ENCODE measurements at places on chromosomes 1 and 21.

GRCh38 chr1:77534456-77534855, 148.0 kb downstream of the ZZZ3 start:
- no peak for DNase-seq

GRCh38 chr21:46095083-46095719, 2.7 kb upstream of the COL6A2 start:
- DNase-seq: no peak

GRCh38 chr1:59775480-59775879, 39.3 kb upstream of the HOOK1 start:
- DNase-seq: no peak

DNA sequence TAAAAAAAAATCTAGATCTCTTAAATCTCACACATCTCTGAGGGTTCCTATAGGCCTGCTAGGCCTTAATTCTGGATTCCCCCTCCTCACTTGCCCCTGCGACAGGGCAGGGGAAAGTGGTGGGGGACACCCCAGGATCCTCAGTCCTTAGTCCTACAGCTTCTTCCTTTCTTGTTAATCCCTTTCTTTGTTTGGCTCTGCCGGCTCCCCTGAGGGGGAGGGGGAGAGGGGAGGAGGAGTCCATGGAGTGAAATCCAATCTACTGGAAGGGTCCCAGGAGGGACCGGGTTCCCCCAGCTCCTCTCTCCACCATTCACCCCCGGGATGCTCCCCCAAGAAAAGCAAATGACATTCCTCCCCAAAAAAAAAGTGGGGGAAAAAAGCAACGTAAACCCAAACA, 8.5 kb downstream of the MEX3A start:
- DNase-seq: peak; percentile 31

DNA sequence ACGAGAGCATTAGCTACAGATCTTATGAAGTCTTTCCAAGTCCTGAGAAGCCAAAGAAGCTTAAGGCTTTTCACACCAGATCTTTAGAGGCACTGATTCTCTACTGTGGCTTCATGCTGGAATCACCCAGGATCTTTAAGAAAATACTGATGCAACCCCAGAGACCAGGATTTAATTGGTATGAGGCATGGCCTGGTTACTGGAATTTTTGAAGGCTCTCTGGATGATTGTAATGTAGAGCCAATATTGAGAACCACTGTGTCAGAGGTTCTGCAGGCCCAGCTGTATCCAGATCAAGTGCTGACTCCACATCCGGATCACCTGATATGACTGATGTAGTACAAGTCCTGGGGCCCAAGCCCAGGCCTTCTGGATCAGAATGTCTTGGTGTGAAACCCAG, 105.7 kb downstream of the PLPPR5 start:
- DNase-seq: no peak

GRCh38 chr21:24205319-24205718, 1402.0 kb downstream of the MRPL39 start:
- no peak for DNase-seq

DNA sequence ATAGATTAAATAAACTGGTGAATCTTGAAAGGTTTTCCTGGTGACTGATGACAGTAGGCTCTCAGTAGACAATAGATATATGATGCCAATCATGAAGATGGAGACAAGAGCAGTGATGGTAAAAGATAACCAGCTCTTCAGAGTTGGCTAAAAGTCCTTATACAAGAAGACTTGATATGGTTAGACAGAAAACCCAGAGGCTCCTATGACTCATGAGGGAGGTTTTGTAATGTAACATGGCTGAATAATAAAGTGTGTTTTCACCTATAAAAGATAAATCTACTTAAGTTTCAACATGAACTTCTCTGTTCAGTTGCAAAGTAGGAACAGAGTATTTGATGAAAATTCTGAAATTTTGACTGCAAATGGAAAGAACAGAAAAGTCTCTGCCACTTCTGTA, 12.7 kb upstream of the CRNN start:
- DNase-seq: no peak

- no peak for DNase-seq
Observed at GRCh38 chr1:107171333-107171732, 30.5 kb downstream of the NTNG1 start.

DNA sequence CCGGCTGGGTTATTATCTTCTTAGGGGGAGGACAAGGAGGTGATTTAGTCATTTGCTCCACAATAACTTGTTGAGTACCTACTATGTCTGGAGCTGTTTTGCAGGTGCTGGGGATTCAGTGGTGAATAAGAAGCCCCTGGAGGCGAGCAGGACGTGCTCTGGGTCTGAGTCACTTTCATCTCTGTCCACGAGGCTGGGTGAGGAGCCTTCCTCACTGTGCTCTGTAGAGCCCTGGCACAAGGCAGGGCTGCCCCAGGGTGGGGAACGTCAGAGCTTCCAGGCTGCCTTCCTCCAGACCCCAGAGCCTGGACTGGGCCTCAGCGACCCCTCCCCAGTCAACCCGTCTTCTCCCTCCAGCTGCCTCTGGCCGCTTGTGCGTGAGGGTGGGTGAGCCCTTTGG, 2.5 kb upstream of the PADI6 start:
- DNase-seq: no peak

GRCh38 chr1:28309702-28310101, 19.1 kb upstream of the MED18 start:
- DNase-seq: peak; percentile 46

GRCh38 chr1:115922801-115923200, 53.5 kb upstream of the SLC22A15 start:
- DNase-seq: peak; percentile 54

GRCh38 chr1:2258996-2259395, 30.9 kb downstream of the SKI start:
- DNase-seq: no peak

GRCh38 chr1:74679811-74680210, 6.2 kb upstream of the ERICH3 start:
- DNase-seq: no peak

DNA sequence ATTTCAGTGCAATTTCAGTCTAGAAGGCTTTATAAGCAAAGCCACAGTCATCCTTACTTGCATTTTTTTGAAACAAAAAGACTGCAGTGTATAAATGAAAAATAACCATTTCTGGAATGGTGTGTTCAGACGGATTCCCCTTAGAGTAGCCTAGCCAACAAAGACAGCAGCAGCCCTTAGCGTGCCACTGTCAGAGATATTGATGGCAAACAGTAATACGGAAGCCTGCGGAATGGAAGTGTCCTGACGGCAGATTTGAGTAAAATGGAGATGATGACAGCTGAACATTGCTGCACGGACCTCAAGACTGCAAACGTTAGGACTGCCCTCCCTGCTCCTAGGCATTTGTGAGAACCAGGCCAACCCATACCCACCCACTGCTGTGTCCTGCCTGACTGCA, 54.7 kb downstream of the PDE9A start:
- no peak for DNase-seq

DNA sequence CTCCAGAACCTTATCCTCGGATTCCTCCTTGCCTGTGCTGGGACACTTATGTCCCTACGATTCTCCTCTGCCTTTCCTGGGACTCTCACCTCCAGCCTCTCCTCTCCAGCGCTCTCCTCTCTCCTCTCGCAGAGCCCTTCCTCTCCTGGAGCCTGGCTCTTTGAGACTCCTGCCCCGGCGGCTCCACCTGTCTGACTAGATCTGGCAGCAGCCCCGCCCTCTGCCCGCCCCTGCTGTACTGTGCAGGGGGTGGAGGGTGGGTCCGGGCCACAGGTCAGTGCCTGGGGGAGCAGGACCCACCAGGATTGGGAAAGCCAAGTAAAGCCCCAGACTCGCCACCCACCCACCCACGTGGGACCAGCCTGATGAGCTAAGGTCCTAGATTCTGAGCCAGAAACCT, 1.6 kb downstream of the ELOVL1 start:
- DNase-seq: no peak

DNA sequence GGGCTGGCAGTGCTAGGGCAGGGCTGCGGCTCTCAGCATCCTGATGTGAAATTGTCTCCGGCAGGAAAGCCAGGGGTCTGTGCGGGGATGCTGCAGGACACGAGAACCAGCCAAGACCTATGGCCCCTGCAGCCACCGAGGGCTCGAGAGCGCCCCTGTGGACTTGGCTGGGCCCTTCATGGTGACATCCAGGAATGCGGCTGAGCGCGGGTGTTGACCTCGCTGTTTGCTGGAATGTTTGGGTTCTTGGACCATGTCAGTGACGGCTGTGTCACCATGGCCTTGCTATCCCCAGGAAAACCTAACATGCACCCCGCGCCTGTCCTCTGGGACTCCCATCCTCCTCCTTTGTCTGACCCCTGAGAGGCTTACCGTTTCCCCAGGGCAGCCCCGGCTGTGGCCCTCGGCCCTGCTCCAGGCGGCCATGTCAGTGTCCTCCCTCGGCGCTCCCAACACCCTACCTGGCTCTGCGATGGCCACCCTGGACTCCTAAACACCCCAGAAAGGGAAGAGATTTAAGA, 14.3 kb upstream of the C1orf174 start:
- no peak for DNase-seq

GRCh38 chr1:67759692-67760029, 73.6 kb downstream of the GNG12 start:
- DNase-seq: no peak

DNA sequence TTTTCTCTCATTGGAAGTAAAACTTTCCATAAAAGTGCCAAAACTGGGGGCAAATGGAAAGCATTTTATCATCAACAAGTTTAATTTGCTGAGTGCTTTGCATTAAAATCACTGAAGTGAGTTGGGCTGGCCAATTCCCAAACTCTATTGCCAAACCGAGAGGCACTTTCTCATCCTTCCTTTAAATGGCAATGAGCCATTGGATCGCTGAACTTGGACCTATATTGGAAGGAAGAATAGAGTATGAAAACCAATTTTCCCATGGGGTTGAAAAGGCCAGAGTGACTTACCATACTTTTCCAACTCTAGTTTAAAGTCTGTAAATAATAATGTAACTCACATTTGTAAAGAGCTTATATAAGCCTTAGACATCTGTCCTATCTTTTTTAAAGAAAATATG, 189.1 kb upstream of the C1orf87 start:
- DNase-seq: no peak

DNA sequence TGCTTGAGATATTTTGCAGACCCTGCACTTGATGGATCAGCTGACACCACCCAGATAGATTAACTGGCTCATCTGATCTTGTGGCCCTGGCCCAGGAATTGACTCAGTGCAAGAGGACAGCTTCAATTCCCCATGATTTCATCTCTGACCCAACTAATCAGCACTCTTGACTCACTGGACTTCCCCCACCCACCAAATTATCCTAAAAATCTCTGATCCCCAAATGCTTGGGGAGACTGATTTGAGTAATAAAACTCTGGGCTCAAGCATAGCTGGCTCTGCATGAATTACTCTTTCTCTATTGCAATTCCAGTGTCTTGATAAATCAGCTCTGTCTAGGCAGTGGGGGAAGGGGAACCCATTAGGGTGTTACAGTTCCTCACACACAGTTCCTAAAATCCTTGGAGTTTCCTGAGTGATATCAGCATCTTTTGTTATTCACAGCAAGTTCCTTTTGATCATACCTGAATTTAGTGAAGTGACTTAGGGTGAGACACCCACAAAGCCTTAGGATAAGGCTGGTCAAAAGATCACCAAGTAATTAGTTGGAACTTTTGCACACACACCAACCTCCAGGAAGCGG, 104.2 kb downstream of the COP1 start:
- no peak for DNase-seq

- DNase-seq: no peak
Observed at GRCh38 chr1:89616844-89617627, 15.9 kb upstream of the LRRC8C start.

DNA sequence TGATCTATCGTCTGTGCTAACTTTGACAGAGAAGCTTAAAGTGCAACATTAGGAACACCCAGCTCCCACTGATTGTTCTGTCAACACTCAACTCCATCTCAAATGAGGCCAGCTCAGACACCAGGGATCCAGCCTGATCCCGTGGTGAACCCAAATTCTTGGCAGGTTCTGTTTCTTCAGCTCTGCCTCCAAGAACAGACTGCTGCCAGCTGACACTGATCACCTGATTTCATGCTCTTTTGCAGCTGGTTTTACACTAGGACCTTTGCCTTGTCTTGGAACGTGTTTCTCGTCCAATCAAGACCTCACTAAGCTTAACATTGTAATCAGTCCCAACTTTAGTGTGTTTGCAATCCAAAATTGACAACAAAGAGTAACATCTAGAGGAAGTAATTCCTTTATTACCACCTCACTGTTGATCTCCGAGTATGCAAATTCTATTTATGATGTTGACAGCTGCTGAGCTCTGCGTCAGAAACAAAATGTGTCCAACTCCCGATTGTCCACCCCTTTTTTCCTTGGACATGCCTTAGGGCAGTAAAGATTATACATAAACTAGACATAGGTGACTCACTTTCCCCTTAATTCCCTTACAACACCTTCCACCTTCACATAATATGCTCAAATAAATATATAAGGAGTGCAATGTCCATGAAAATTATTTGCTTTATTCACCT, 1.6 kb upstream of the HYI start:
- DNase-seq: no peak

- no peak for DNase-seq
Observed at GRCh38 chr1:208476846-208477170, 232.6 kb upstream of the PLXNA2 start.

DNA sequence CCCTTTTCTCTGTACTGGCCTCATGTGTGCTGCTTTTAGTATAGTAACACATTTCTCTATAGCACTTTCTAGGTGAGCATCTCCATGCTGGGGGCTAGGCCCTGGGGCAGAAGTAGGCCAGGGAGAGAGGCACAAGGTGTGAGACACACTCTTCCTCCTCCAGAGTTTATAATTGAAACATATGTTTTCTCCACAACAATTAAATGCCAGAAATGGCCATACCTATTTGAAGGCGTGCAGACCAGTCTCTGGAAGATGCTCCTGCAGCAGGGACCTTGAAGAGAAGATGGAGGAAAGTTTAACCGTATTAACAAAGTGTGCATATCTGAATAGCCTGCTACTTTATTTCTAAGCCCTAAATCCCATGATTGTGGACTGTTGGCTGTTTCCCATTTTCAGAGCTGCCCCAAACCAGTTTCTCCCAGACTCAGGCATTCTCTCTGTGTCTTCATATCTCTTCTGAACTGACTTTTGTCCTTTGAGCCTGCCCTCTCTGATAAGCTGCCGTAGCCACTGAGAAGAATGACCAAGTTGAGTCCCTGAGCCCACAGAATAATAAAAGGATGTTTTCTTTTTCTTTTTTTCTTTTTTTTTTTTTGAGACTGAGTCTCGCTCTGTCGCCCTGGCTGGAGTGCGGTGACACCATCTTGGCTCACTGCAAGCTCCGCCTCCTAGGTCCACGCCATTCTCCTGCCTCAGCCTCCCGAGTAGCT, 81.3 kb downstream of the LRRC8D start:
- no peak for DNase-seq

GRCh38 chr1:8027748-8028570, 1.9 kb upstream of the ERRFI1 start:
- DNase-seq: no peak

DNA sequence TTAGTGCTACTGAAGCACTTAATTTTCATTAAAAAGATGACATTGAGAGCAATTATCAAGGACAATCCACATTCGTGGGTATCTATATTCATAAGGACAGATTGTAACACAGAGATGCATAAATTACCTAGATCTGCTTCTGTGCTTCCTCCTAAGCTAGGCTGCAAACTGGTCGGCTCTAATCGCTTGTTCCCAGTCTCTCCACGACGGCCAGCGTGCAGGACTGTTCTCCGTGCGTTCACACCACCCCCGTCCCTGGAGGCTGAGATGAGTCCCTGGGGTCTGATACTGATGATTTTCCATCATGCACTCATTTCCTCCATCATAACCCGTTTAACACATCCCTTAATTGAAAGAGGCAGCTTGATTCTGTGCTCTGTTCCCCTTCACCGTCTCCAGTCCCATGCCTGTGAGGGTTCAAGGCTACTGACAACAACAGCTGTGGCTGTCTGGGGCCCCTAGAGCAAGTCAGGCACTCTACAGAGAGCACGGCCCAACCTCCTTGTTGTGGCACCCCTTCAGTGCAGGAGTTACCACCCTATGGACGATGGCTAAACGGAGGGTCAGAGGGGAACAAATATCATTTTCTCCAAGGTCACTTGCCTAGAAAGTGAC, 469.6 kb downstream of the NPHP4 start:
- DNase-seq: no peak

All from NCI-H524 treated with DMSO at 0.1 percent for 48 hours (cell line).